ENCODE measurements at places on chromosomes 3 and 15.

- no peak for DNase-seq
Observed at GRCh38 chr15:77002436-77002835, 7.5 kb downstream of the PSTPIP1 start.

DNA sequence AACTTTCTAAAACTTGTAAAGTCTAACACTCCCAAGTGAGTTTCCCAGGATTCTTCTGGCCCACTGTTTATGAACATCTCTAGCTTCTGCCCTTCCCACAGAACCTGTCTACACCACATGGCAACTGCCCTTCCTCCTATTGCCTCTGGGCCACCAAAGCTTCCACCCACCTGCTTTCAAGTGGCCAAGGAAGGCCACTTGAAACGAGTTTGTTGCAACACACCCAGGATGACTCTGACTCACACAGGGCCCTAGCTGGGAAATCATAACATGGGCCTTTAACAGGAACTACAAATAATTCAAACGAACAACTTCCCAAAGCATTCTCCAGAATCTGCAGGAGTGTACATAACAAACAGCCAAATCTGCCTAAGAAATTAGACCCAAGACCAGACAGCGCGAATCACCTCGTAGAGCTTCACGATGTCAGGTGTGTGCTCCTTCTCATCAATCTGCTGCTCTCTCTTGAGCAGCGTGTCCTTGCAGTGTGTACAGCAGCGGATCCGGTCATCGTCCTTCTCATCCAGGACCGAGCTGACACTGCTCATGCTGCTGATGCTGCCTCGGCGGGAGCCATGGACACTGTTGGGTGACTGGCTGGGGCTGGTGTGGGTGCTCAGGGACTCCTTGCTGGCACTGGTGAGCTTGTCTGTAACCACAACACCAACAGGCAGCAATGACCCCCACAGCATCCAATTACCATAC, 16.8 kb downstream of the RBSN start:
- no peak for DNase-seq

GRCh38 chr15:70879401-70879800, 12.8 kb downstream of the THAP10 start:
- DNase-seq = no peak

DNA sequence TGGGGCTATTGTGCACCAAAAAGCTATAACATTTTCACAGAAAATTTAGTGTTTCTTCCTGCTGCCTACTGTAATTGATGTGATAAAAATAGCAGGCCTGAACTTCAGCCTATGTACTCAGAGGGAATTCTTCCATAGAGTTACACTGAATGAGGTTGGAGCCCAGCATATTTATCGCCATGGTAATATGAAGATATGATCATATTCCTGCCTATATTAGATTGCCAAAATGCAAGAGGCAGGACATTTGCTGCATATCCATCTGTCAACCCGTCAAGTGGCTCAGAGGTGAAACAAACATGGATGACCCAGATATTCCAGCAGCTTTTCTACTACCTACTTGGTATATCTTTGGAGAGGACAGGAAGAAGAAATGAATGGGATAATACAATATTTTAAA, 1150.6 kb downstream of the TBL1XR1 start:
- no peak for DNase-seq

- no peak for DNase-seq
Observed at GRCh38 chr15:100810831-100811230, 68.8 kb upstream of the ALDH1A3 start.

- no peak for DNase-seq
Observed at GRCh38 chr3:69033470-69033869, 18.7 kb downstream of the TMF1 start.

DNA sequence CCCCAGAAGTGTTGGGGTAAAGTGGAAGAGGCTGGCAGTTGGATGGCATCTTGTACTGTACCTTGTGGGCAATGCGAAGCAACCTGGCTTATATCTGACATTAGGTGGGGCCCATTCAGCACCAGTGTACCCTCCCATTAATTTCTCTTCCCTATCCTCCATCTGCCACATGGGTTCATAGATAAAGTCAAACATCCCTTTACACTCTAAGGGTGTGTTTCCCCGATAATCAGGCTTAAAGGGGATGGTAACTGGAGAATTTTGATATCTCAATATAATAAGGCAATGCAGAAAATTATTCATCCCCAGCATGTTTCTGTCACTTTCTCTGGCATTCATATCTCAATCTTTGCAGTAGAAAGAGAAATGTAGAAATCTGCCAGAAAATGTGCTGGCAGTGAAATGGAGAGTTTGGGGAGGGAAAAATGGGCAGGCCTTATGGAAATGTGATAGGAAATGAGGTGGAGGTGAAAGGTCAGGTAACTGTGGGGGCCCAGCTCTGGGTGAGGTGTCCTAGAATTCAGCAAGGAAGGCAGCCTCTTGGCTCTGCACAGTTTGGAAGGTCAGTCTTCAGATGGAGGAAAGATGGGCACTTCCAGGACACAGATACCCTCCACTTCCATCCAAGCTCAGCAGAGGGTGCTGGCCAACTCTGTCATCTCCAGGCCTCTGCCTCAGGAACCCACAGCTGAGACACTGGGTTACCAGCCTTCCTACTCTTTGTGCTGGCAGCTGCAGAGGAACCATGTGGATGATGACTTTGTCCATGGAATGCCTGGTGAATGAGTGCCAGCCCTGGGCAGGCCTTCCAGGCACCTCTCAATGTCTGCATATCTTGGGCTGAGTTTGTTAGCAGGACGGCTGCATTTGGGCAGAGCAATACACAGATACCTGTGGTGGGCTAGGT, 325.9 kb upstream of the CTDSPL start:
- DNase-seq = no peak

DNA sequence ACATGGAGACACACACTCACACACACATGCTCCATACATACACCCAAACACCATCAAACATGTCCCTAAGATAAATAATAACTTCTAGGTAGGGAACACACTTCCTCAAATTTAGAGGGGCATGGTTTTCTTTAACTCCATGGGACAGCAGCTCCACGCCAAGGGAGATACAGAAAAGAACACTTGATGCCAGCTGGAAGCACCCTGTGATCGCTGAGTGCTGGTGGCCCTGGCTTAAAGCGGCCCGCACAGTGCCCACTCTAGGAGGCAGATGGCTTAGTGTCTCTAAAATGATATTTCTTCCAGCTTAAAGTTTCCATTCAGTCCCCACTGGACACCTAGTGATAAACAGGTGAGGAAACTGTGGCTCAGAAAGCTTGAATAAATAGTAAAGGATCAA, 232.9 kb downstream of the UACA start:
- DNase-seq = no peak

GRCh38 chr15:35168464-35168863, 83.4 kb upstream of the NANOGP8 start:
- DNase-seq = no peak

- no peak for DNase-seq
Observed at GRCh38 chr3:40608091-40608490, 83.3 kb downstream of the ZNF621 start.

GRCh38 chr3:93843981-93844380, 129.7 kb downstream of the PROS1 start:
- no peak for DNase-seq

- DNase-seq = no peak
Observed at GRCh38 chr3:189143321-189143720, 28.4 kb upstream of the TPRG1 start.

DNA sequence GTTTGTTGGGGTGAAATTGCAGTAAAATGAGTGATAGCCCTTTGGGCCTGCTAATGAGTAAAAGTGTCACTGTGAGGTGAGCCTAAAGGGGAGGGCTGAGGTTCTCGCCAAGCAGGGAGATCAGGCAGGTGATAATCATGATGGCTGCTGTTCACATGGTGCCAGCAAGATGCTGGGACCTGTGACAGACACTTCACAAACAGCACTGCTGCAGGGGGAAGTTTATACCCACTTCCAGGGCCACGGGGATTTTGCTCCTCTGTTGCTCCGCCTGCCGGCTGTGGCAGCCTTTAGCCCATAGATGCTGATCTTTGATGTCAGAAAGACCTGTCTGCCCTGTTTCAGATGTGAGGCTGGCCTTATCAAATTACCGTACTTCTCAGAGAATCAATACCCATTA, 96.7 kb downstream of the SV2B start:
- no peak for DNase-seq

DNA sequence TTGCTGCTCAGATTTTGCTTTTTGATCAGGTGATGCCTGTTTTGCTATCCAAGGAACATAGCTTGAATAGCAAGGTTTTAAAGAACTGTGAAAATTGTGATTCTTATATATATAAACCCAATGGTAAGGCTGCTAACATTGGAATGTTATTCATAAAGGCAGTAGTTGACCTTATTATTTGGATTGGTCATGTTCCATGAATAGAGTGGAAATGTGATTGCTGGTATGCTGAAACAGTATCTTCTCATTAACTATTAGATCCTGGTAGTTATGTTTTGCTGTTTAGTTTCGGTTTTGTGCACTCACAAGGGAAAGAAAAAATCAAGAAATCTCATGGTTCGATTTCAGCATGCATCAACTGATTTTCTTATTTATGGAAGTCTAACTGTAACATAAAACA, 78.7 kb upstream of the NPHP3 start:
- no peak for DNase-seq

DNA sequence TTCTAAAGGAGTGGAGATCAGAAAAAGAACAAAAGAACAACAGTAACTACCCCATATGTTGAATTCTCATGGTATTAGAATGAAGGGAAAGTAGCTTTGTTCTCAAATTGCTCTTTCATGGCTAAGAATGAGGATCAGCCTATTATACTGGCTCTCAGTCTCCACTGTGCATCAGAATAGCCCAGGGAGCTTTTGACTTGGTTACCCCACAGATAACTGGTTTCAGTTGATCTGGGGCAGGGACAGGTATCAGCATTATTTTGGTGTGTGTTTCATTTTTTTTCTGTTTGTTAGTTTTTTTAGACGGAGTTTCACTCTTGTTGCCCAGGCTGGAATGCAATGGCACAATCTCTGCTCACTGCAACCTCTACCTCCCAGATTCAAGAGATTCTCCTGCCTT, 311.7 kb upstream of the TLE3 start:
- DNase-seq = no peak

- no peak for DNase-seq
Observed at GRCh38 chr3:156576651-156577348, 21.9 kb upstream of the SSR3 start.

- DNase-seq = no peak
Observed at GRCh38 chr15:52161406-52161966, 29.7 kb downstream of the GNB5 start.

DNA sequence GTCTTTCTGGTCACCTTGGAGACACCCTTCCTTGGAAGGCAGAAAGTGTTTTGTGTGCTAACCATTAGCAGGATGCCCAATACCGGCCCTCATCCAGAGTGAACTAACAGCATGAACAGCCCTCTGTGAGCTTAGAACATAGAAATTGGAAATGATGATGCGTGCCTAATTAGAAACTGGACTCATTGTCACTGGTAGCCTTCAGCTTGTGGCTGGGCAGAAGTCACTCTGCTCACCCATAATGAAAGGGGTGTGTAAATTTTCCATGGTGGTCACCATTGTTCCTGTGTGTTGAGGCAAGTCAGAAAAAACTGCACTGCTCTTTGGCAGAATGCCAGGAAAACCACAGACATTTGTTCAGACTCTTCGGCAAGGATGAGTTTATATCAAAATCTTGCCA, 74.7 kb upstream of the CNTN4 start:
- DNase-seq = no peak

DNA sequence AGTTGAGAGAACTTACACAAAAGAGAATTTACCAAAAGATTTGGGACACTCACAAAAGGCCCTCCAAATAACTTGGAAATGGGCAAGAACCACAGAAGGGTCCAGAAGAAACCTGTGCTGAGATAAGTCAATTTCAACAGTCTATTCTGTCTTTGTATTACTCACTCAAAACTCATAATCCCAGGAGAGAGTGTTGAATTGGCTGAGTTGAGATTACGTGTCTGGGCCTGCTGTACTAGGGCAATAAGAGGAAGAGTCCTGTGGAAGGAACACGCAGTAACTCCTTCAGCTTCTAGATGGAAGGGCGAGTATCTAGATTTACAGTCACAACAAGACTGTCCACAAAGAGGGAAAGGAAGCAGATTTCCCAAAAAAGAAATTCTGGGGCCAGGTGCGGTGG, 42.5 kb upstream of the DYNC1LI1 start:
- no peak for DNase-seq

GRCh38 chr15:73567020-73567419, 66.2 kb downstream of the NPTN start:
- no peak for DNase-seq

DNA sequence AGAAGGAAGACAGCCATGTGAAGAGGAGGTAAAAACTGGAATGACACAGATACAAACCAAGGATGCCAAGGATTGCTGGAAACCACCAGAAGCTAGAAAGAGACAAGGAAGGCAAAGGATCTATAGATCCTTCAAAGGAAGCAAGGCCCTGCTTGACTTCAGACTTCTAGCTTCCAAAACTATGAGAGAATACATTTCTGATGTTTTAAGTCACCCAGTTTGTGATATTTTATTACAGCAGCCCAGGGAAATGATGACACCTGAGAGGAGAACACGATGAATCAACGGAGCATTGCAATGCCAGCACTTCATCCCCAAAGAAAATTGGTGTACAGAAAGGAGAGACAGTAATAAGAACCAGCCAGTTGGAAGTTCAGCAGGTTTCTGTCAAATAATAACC, 116.3 kb downstream of the MAGI1 start:
- no peak for DNase-seq

- DNase-seq = no peak
Observed at GRCh38 chr15:76169018-76169417, 109.2 kb downstream of the TMEM266 start.
